ENCODE measurements at places on chromosomes 3 and 15.

DNA sequence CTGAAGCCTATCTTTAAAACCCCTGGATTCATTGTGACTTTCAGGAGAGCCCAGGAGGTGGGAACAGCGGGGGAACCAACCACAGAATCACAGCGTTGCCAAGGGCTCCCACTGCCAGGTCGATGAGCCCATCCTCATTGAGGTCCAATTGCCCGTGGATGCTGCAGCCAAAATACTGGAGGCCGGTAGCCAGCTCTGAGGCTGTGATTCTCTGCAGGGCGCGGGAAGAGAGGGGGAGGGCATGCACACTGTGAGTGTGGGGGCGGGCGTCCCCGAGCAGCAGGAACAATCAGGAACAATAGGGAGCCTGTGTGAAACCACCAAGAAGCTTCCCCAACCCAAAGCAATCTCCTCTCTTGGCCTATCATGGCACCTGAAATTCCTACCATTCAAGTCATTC lies 53.4 kb downstream of the FEM1B start:
- no peak for DNase-seq

DNA sequence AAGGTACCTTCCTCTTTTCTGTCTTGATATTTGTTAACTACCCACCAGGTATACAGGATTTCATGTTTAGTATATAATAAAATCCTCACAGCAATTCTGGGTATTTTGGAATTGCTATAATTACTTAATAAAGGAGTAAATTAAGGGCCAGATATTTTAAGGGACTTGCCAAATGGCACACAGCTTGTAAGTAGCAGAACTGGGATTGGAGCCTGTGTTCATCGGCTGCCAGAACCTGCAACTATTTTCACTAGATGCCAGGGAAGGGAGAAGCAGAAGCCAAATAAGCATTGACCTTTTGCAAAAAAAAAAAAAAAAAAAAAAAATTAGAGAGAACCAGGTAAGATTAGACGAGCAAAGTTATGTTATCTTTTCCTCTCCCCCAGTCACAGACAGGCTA lies 683.3 kb upstream of the CADM2 start:
- no peak for DNase-seq

GRCh38 chr15:92095693-92096092 lies 242.2 kb downstream of the SLCO3A1 start:
- no peak for DNase-seq

DNA sequence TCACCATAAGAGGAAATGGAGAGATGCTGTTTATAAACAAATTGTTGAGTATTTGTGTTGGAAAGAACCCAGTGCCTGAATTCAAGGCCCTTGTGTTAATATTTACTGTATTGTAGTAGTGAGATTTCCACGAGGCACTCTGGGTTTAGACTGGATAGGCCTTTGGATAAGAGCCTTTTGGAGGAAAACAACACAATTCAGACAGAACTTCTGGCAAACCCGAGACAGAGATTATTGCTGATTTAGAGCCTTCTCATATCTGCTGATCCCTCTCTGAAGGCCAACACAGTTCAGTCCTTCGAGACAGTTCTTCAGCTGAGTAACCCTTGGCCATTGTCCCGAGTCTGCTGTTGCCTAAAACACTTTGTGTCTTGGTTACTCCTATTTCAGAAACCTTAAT lies 55.7 kb downstream of the LMCD1 start:
- DNase-seq = no peak

DNA sequence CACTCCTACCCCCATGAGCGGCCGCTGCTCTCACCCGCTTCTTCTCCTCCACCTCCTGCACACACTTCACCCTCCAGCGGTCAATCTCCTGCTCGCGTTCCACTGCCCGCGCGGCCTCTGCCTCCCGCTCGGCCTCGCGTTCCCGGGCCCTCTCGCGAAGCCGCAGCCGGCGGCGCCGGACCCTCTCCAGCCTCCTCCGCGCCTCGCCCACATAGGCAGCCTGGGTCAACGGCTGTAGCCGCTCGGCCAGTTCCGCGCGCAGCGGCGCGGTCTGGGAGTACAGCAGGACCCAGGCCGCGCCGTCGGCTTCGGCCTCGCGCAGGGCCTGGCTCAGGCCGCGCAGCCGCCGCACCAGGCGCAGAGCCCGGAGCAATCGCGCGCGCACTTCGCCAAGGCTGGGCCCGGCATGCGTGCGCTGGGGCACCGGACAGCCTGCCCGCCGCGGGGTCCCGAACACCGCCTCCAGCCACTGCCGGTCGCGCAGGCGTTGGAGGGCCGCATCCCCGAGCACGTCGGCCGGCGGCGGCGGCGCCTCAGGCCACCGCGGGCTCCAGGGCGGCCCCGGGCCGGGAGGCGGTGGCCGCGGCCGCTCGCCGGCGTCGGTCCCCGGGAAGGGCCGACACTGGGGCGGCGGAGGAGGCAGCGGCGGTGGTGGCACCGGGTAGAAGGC lies 595 bp downstream of the PDCD7 start:
- DNase-seq = no peak

DNA sequence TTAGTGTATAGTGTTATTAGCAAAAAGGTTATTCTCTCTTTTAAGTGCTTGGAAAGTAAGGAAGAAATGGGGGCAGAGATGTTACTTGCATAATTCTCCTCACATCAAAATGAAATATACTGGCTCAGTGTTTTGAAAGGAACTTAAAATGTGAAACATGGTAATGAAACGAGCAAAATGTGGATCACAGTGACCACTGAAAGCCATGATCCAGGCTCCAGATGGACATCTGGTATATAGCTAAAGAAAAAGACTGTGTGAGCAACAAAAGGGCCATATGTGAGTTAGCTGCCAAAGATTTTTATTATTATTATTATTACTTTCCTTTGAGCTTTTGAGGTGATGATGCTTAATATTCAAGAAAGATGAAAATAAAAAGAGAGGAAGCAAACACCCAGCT lies 89.6 kb downstream of the GAP43 start:
- DNase-seq = no peak

- DNase-seq = no peak
Observed at GRCh38 chr3:87867001-87867400, 191.8 kb downstream of the CGGBP1 start.

DNA sequence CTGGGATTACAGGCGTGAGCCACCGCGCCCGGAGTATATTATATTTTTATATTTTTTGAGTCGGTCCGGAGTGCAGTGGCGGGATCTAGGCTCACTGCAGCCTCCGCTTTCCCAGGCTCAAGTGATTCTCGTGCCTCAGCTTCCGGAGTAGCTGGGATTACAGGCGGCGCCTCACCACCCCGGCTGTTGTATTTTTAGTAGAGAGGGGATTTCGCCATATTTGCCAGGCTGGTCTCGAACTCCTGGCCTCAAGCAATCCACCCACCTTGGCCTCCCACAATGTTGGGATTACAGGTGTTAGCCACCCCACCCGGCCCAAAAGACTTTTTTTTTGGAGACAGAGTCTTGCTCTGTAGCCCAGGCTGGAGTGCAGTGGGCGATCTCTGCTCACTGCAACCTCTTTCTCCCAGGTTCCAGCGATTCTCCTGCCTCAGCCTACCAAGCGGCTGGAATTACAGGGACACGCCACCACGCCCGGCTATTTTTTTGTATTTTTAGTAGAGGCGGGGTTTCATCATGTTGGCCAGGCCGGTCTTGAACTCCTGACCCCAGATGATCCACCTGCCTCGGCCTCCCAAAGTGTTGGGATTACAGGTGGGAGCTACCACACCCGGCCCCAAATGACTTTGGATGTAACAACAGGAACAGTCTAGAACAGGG lies 1.0 kb downstream of the ZNF589 start:
- DNase-seq = no peak

- DNase-seq = no peak
Observed at GRCh38 chr15:73607843-73608242, 25.3 kb downstream of the NPTN start.

DNA sequence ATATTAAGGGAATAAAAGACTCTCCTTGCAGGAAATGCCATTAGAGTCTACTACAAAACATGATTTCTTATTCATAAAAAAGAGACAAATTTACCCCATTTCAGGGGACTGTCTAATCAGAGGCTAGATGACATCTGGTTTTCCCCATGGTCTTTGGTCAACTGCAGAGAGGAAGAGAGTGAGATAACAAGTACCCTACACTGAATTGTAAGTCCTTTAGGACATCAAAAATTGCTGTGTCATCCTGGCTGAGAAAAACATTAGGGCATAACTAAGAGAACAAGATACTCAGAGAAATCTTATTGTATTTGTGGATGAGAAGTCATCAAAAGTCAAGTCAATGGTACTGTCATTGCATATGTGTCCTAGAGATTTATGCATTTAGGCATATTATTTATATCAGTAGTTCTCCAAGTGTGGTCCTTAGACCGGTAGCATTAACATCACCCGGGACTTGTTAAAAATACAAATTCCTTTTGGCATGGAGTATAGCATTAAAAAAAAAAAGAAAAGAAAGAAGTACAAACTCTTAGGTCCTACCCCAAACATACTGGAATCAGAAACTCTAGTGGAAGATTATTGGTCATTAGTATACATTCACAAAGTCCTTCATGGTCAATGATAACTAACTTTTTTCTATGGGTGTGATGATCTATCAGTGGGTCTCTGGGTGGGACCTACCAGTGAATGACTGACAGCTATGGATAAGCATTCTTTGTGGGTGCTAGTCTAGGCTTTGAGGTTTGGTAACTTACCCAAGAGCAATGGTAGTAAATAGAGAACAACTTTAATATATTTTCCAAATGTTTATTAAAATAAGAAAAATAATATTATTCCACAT lies 29.0 kb upstream of the TBC1D5 start:
- no peak for DNase-seq

GRCh38 chr3:33581666-33582065 lies 136.4 kb downstream of the CLASP2 start:
- no peak for DNase-seq

DNA sequence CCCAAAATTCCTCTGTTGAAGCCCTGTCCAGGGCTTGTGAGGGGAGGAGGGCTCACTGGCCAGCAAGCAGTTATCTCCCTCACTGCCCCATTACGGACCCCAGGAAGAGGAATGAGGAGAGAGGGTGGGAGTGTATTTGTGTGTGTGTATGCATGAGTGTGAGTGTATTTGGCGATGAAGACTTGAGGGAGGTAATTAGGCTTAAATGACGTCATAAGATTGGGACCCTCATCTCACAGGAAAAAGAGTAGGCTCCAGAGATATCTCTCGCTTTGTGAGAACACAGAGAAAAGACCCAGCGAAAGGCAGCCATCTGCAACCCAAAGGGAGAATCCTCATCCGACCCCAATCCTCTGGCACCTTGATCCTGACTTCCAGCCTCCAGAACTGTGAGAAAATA lies 32.2 kb downstream of the ADCY5 start:
- DNase-seq = no peak

DNA sequence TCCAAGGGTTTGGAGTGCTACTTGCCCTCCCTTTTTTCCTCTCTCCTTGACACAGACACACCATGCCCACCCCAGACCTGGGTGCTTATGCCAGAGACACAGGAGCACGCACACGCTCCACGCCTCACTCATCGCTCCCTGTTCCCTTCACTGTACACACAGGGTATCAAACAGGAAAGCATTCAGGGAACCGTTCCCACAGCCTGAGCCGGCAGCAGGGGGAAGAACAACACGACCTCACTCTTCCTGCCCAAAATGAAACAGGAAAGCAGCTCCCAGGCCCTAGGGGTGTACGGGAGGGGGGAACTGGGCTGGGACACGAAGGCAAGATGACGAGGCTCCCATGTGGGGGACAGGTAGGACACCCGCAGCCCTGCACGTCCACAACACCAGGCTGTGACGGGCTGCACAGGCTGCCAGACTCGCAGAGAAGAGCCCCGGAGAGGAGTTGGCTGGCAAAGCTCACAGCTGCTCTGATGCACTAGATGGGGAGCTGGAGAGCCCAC lies 11.2 kb downstream of the DLL4 start:
- DNase-seq = no peak

GRCh38 chr15:54599386-54599785 lies 597.4 kb downstream of the RSL24D1 start:
- DNase-seq = no peak

- peak; percentile 83 for DNase-seq
Observed at GRCh38 chr3:129003578-129004112, 2.5 kb downstream of the EFCC1 start.

DNA sequence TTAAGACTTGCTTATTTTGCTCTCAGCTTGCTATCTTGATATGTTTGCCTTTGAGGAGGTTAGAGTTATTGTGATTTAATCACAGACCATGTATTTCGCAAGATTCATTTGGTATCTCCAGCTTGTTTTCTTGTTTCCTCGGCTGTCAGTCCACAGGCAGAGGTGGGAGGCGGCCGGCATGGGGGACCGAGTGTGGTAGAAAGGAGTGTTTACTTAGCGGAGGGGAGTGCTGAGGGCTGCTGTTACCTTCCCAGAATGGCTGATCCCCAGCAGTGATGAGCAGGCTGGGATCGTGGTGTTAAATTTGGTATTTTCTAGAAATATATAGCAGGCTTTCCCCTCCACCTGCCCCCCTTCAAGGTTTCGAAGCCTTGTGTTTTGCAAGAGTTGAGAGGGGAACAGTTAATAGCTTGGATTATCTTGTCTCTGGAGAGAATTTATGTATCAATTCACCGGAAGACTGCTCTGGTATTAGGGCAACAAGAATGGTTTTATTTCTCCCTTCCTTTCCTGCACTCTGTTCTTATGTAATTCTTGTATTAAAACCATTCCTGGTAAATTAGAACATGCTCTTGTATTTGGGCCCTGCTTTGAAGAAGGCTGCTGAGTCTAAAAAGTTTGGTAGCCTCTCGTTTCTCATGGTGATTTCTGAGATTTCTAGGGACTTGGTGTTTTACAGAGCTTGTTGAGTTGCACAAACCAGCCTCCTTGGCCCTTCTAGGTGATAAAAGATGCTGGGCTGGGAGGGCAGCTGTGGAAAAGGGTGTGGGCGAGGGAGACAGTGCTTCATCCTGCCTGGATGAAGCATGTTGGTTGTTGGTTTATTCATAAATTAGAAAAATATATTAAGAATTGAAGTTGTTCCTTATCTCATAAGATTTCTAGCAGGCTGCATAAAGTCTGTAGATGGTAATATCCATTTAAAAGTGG lies 151.4 kb downstream of the IGF1R start:
- peak; percentile 5 for DNase-seq

- no peak for DNase-seq
Observed at GRCh38 chr3:53038679-53039375, 7.0 kb downstream of the SFMBT1 start.

DNA sequence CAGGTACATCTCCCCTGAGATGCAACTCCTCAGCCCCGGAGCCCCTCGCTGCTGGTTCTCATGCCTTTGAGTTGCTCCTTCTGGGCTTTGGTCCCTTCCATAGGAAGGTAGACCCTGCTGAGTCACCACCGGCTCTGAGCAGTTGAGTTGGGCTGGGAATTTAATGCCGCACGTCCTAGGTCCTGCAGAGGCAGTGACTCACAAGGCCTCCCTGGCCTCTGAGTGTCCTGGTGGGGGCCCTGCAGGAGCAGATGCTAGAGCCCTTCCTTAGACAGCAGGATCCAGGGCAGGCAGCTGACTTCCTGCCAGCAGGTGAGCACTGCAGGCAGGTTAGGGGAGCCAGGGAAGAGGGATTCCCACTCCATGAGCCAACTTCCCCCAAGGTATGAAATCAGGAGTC lies 5.5 kb upstream of the NTRK3 start:
- no peak for DNase-seq

GRCh38 chr3:158506456-158506855 lies 64.5 kb upstream of the MLF1 start:
- no peak for DNase-seq

GRCh38 chr15:78873793-78874765 lies 1.4 kb downstream of the MORF4L1 start:
- DNase-seq = no peak

GRCh38 chr3:81789691-81790090 lies 28.2 kb upstream of the GBE1 start:
- DNase-seq = no peak

All from NCI-H1930 (cell line).